Adipocyte (in vitro differentiated cells): ENCODE measurements at places on chromosomes 7 and 10.

GRCh38 chr10:35913628-35914027, 271.5 kb upstream of the FZD8 start:
- peak; percentile 34 for DNase-seq

- DNase-seq, result peak; percentile 56
These were observed 132.6 kb downstream of the CHRM2 start for GRCh38 chr7:137001041-137001440.

DNA sequence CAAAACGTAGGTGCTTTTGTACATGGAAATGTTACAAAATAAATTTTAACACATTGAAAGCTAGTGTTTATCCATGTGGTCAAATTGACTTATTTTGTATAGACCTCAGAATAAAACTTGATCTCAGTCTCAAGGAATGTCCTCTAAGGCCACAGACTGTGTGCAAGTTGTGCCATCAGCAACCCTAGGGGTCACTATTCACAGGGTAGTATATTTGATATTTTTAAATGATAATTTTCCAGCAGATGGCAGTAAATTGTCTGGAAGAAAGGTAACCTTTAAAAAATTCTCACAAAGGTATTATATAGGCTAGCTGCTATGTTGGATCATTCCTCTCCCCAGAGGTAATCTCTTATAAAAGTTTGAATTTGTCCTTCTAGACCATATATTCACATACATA, 12.9 kb upstream of the SNX10 start:
- peak; percentile 11 for DNase-seq

- no peak for DNase-seq
These were observed 675.8 kb downstream of the KCNMA1 start for GRCh38 chr10:76961841-76962240.

DNA sequence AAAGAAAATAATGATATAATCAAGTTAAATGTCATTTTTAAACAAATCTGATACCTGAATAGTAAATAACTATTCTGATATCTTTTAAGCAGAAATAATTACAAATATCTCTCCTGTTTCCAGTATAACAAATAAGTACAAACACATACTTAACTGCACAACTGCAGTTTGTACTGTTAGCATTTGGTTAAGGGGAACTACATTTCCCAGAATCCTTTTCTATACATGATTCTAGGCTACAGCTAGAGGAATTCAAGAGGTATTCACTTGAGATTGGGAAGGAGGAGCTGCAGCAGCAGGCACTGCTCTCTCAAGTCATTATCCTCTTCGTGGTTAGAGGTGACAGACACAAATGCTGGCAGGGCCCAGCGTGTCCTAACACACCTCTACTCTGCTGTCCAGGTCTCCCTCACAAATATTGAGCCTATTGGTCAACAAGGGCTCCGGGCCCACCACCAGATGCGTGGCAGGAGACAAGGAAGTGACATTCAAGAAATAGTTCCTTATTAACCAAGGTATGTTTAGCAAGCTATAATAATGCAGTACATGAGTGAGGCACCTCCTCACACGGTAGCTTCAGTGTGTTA, 255.1 kb upstream of the MKLN1 start:
- no peak for DNase-seq

- peak; percentile 74 for DNase-seq
These were observed at the start of gene GSTO1 for GRCh38 chr10:104254493-104255310. TSS of gene GSTO1 (plus strand) at chr10:104254892. CDS start at chr10:104254929, 37 bp downstream.

DNA sequence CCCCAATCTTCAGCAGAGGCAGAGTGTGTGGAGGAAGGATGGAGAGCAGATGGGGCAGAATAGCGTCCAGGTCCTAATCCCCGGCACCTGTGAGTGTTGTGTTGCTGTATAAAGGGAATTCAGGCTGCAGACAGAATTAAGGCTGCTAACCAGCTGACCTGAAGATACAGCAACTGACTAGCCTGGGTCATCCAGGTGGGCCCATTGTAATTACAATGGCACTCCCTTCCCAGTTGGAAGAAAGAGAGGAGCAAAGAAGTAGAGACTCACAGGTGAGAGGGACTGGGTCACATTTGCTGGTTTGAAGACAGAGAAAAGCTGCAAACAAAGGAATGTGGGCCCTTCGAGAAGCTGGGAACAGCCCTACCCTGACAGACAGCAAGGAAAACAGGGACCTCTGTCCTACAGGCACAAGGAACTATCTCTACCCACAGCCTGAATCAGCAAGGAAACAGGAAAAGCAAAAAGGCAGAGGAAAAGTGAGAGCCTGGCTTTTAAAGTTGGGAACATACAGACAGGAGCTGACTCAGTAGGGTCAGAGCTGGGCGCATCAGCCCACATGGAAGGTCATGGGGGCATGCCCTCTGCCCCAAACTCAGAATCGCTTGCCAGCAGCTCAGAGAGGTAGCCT, 11.6 kb upstream of the TMEM72 start:
- no peak for DNase-seq

GRCh38 chr10:11018855-11019631, 1.4 kb downstream of the CELF2 start:
- no peak for DNase-seq

- peak; percentile 40 for DNase-seq
These were observed 127.8 kb downstream of the CACNB2 start for GRCh38 chr10:18268005-18268404.

GRCh38 chr10:80502621-80503583, 34.8 kb upstream of the SH2D4B start:
- no peak for DNase-seq

GRCh38 chr7:143005632-143006260, 21.2 kb downstream of the OR9A2 start:
- no peak for DNase-seq

DNA sequence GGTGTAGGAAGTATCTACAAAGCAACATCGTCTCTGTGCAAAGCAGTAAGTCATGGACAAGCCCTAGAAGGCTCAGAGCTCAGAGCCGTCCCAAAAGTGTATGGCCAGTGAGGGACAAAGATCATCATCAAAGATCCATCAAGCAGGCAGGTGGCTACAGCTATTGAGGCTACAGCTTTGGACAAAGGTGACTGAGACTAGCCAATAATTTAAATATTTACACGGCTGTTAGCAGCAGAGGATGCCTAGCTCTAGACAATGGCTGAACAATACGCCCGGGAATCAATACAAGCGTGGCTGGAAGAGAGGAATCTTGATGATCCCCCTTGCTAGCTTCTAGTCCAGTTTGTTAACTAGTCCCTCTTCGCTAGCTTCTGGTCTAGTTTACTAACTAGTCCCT, 17.9 kb downstream of the NMT2 start:
- no peak for DNase-seq

DNA sequence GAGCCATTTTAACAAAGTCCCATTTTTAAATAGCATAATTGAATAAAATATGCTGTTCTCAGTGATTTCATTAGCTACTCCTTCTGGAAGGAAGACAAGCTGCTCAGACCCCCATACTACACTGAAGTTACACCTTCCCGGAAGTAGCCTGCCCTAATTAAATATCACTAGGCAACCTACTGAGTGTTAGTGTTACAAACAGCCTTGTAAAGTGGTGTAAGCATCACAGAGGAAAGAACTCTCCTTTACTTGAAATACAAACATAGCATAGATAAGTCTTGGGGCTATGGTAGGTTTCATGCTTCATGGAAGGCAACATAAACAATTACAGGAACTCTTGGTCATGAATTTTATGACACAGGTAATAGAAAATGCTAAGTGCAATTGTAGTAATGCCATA, 43.4 kb upstream of the PTN start:
- no peak for DNase-seq

DNA sequence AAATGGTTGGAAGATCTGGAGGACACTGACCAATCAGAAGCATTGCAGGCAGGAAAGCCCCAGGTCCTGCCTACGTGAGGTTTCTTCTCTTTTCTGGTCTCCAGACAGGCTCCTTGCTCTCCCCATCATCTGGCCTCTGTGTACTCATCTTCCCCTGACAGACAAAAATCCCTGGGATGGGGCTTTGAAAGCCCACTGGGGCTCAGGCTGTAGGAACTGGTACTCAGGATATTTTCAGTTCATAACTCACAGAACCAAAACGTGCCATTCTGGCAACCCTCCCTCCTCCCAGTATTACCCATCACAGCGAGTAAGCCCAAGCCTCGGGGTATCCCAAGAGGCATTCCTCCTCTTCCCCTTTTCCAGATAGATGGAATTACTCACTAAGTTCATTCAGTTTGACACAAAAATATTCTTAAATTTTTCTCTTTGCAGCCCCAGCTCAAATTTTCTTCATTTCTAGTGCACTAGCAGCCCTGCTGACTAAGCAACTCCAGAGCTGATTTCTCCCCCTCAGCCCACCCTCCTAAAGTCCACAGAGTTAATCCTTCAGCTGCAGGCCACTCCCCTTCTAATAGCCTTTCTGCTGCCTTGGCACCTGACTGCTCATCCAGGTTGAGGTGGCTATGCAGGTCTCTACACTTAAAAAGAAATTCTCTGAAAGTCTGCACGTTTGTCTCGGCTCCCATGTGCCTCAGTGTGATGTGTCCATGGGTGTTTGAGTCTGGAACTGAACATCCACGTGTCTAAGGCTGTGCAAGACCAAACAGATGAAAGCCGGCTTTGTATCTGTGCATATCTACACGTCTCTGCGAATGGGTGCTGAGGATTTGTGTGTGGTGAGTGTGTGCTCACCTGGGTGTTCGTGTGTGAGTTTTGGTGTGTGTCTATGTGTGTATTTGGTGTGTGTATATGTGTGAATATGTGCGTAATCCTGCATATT, 331.4 kb downstream of the CCSER2 start:
- no peak for DNase-seq

- DNase-seq, result no peak
These were observed 519.4 kb downstream of the CNTNAP2 start for GRCh38 chr7:146636033-146636356.

DNA sequence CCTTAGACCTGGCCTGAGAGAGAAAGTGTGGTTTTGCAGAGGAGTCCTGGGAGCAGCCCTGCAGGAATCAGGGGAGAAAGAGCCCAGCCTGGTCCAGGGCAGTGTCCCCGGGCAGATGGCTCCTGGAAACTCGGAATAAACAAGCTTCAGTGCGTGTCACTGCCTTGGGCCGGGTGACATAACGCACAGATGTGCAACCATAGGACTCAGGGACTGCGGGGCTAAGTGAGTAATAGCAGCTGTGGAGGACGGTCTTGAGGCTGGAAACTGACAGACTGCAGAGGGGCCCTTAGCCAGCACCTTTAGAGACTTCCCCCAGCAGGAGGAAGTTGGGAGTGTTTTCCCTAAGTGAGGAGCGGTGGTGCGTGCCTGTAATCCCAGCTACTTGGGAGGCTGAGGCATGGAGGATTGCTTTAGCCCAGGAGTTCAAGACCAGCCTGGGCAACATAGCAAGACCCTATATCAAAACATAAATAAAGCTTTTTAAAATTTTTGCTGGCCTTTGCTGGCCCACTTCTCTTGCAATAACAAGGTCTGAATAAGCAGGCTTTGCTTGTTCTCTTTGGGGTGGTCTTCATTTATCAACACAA, 5.3 kb upstream of the CLIP2 start:
- no peak for DNase-seq
